ENCODE measurements at places on chromosomes 13 and 19. TPM values are rescaled to one million over a fixed set of nuclear protein-coding genes. Genes with fewer than 3 reads are reported as not detected.

The CADM4 gene
- total RNA-seq, result 3.2 TPM

The ZNF154 gene
- 18.0 TPM for total RNA-seq

The FGF22 gene
- not detected for total RNA-seq

The GJA3 gene
- 0.54 TPM for total RNA-seq

The SLC27A5 gene
- total RNA-seq, result 22.4 TPM

The KLK3 gene
- total RNA-seq, result not detected

The FCGBP gene
- 602 TPM for total RNA-seq

The IRS2 gene
- total RNA-seq, result 12.9 TPM

The KL gene
- 4.5 TPM for total RNA-seq

GRCh38 chr13:27211771-27212364 lies 39.5 kb upstream of the RPL21 start:
- no peaks in the 10 kb centered on the region for H3K36me3 ChIP-seq
- DNase-seq, result no peak
- H3K4me1 ChIP-seq, result no peaks in the 10 kb centered on the region
- H3K27ac ChIP-seq, result no peak overlapping the region
- no peaks in the 10 kb centered on the region for H3K27me3 ChIP-seq

DNA sequence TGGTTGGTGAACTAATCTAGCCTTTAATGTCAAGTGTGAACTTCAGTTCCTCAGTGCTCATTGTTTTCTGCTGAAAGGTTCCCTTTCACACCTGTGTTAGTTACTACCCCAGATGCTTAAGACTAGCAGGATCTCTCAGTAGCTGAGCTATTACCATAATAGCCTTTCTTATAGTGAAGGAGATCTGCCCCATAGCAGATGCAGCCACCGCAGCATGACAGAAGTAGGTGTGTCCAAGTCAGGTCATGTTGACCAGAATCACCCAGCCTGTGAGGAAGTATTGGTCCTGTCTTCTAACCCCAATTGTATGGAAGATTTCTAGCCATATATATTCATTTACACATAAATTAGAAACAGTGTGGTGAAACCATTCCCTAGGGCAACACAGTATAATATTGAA lies 37.3 kb downstream of the ZAR1L start:
- no peaks in the 10 kb centered on the region for H3K27me3 ChIP-seq
- no peak overlapping the region for H3K27ac ChIP-seq
- no peak overlapping the region for H3K4me3 ChIP-seq

DNA sequence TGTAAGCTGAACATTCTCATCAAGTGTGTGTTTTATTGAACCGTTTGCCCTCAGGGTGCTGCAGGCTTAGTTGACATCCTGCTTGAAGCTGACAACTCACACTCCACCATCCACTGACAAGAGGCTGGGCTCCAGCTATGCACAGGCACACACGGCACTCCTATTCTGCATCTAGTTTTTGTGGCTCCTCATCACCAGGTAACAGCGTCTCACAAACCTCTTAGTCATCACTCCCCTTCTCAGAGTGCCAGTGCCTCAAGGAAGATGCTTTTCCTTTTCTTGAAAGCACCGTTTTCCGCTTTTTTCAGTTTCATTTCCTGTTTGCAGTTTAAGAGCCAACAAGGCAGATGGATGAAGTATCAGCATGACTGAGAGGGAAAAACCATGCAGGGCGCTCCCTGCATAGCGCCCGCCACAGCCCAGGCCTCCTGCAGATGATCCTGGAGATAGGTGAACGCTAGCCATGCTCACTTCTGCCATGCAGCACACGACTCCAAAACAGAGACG lies 491.2 kb downstream of the COG6 start:
- no peak for DNase-seq
- no peaks in the 10 kb centered on the region for H3K27me3 ChIP-seq
- no peaks in the 10 kb centered on the region for H3K36me3 ChIP-seq

DNA sequence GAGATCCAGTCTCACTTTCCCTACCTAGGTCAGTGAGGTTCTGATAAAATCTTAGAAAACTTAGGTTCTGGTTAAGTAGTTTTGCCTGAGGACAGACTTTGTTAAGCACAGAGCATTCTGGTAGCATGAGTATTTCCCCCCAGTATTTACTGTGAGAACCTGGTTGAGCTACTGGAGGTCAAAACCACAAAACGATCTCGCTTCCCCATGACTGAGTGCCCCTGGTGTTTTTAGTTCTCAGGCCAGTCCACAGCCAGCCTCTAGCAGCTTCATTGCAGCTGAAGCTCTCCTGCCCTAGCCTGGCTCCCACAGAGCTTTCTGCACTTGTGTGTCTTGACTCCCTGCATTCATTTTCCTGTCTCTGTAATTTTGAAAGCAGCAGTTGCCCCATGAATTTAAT lies 1138.2 kb downstream of the UQCRFS1 start:
- H3K27ac ChIP-seq, result no peak overlapping the region
- no peaks in the 10 kb centered on the region for H3K36me3 ChIP-seq
- no peaks in the 10 kb centered on the region for H3K4me1 ChIP-seq
- no peak for DNase-seq
- no peak overlapping the region for H3K4me3 ChIP-seq

DNA sequence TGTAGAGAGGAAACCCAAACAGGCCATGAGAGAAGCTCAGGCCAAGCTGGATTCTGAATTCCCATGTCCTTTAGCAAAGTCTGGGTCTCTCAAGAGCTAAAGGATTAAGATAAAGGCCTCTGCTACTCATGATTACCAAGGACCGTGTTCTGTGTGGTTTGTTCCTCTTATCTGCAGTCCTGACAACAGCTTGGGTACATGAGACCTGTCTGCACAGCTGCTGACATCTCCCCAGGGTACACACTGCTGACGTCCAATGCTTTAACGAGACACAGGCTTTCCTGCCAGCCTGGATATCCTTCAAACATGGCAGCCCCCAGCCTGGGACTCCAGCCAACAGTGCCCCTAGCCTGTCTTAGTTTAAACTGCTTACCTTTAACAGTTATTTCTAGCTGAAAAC lies 211.0 kb downstream of the SLC7A1 start:
- no peak overlapping the region for H3K27ac ChIP-seq
- H3K4me3 ChIP-seq, result no peak overlapping the region
- no peaks in the 10 kb centered on the region for H3K4me1 ChIP-seq
- H3K36me3 ChIP-seq, result no peaks in the 10 kb centered on the region
- no peak for DNase-seq

GRCh38 chr13:29487466-29488454 lies 107.7 kb downstream of the SLC7A1 start:
- no peak for DNase-seq
- no peaks in the 10 kb centered on the region for H3K27me3 ChIP-seq
- H3K4me1 ChIP-seq, result peaks cover 9% of the 10 kb centered on the region
- no peak overlapping the region for H3K27ac ChIP-seq
- no peaks in the 10 kb centered on the region for H3K36me3 ChIP-seq

DNA sequence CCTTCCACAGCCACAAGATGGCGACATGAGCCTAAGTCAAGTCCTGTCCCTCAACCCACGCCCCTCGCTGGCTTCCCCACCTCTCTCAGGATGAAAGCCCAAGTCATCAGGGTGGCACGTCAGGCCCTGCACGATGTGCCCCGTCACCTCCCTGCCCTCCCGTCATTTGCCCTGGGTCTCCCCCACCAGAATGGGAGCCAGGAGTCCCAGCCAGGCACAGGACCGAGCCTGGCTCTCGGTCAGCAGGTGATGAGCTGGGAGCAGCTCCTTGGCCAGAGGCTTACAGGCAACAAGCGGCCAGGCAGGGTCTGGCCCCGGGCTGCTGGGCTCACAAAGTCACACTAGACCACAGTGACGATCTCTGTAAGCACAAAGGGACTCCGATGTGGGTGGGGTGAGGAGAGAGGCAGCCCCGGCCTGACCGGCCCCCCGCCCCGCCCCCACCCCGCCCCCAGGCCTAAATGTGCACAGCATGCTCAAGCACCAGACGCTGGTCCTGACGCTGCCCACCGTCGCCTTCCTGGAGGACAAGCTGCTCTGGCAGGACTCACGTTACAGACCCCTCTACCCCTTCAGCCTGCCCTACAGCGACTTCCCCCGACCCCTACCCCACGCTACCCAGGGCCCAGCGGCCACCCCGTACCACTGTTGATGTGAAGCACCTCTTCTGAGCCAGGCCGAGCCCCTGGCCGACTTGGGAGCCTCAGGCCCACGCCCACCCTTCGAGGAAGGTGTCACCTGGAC lies 7.3 kb downstream of the MRPL4 start:
- peaks cover 15% of the 10 kb centered on the region for H3K4me1 ChIP-seq
- peaks cover 27% of the 10 kb centered on the region for H3K36me3 ChIP-seq
- no peaks in the 10 kb centered on the region for H3K27me3 ChIP-seq

- H3K27me3 ChIP-seq, result no peaks in the 10 kb centered on the region
- H3K36me3 ChIP-seq, result no peaks in the 10 kb centered on the region
- DNase-seq, result no peak
- H3K4me3 ChIP-seq, result no peak overlapping the region
- no peak overlapping the region for H3K27ac ChIP-seq
- no peaks in the 10 kb centered on the region for H3K4me1 ChIP-seq
These were observed 1450.5 kb downstream of the EFNB2 start for GRCh38 chr13:105084931-105085330.

GRCh38 chr13:104766319-104766718 lies 1700.1 kb upstream of the SLC10A2 start:
- H3K36me3 ChIP-seq, result no peaks in the 10 kb centered on the region
- H3K27me3 ChIP-seq, result no peaks in the 10 kb centered on the region
- peaks cover 5% of the 10 kb centered on the region for H3K4me1 ChIP-seq
- H3K4me3 ChIP-seq, result no peak overlapping the region
- DNase-seq, result no peak

DNA sequence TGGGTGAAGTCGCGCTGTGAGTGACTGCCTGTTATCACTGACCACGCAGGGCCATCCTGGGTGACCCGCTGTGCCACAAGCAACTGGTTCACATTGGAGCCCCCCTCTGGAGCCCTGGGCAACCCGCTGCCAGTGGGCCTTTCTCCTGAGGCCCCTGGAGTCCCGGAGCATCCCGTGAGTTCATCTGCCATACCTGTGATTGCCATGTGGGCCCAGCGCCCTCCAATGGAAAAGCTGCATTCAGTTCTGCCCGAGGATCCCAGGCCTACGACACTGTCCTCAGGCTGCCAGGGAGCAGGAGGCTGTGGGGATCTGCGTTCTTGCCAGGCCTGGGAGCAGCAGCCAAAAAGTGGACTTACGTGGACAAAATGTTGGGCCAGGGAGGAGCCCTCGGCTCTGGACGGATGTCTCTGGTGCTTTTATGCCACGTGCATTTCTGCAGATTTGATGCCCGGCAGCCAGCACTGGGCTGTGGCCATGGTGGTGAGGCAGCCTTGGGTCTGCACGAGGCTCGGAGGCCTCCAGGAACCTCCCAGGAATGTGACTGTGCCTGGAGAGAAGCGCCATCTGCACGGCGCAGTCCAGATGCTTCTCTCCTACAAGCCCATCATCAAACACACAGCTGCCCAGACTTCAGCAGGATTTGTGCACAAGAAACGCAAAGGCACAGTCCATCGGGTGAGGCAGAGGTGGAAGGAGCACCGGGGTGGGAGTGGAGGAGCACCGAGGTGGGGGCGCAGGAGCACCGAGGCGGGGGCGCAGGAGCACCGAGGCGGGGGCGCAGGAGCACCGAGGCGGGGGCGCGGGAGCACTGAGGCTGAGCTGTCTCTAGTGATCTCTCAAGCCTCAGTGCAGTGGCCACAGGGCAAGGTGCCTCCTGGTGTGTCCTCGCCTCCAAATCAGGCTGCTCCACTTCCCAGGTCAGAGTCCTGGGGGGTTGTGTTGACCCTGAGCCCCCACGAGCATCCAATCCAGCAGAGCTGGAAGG lies 44.0 kb downstream of the C13orf46 start:
- H3K4me3 ChIP-seq, result no peak overlapping the region
- H3K27ac ChIP-seq, result no peak overlapping the region
- H3K36me3 ChIP-seq, result no peaks in the 10 kb centered on the region
- no peak for DNase-seq
- no peaks in the 10 kb centered on the region for H3K27me3 ChIP-seq

- no peaks in the 10 kb centered on the region for H3K27me3 ChIP-seq
- no peak overlapping the region for H3K27ac ChIP-seq
- no peaks in the 10 kb centered on the region for H3K4me1 ChIP-seq
These were observed 21.9 kb downstream of the PLEKHJ1 start for GRCh38 chr19:2214251-2214650.

DNA sequence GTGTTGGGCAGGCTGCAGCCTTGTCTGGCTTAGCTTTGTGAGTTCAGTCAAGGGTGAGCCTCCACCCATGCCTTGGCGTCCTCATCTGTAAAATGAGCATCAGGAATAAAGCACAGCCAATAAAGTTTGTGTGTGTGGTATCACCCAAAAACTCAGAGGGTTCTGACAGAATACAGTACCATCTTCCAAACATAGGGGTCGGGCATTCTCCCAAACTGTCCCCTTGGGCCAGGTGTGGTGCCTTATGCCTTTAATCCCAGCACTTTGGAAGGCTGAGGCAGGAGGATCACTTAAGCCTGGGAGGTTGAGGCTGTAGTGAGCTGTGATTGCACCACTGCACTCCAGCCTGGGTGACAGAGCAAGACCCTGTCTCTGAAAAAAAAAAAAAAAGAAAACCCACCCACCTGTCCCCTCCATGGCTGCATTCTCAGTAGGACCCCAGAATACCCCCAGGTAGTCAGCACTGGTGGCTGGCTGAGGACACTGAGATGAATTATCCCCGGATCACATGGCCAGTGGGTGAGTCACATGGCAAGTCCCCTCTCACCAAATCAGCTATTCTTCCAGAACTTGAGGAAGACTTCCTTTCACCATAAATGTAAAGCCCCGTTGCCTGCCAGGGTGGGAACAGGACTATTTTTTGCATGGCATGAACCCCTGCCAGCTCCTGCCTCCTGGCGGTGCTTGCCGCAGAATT lies 18.6 kb downstream of the POP4 start:
- no peak overlapping the region for H3K4me3 ChIP-seq
- no peak overlapping the region for H3K27ac ChIP-seq
- no peaks in the 10 kb centered on the region for H3K4me1 ChIP-seq
- no peaks in the 10 kb centered on the region for H3K36me3 ChIP-seq
- no peaks in the 10 kb centered on the region for H3K27me3 ChIP-seq
- no peak for DNase-seq

DNA sequence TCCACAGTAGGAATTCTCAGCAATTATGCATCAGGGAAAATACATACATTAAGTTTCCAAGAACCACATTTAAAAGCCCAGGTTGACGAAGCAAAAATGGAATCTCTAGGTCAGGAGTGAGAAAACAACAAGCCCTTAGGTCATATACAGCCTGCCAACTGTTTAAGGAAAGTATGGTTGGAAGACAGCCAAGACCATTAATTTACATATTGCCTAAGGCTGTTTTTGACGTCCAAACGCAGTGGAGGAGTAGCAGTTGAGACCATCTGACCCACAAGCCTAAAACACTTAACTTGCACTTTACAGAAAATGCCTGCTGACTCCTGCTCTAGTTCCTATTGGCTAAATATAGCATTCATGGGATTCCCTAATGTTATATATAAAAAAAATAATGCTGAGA lies 299.0 kb downstream of the ITGBL1 start:
- H3K27me3 ChIP-seq, result no peaks in the 10 kb centered on the region
- DNase-seq, result no peak
- H3K27ac ChIP-seq, result no peak overlapping the region
- H3K4me1 ChIP-seq, result no peaks in the 10 kb centered on the region
